Activated gamma-delta T cell treated with Interleukin-2 at 50 U/mL for 16 hours (primary cell): ENCODE measurements at places on chromosomes 2 and 18.

DNA sequence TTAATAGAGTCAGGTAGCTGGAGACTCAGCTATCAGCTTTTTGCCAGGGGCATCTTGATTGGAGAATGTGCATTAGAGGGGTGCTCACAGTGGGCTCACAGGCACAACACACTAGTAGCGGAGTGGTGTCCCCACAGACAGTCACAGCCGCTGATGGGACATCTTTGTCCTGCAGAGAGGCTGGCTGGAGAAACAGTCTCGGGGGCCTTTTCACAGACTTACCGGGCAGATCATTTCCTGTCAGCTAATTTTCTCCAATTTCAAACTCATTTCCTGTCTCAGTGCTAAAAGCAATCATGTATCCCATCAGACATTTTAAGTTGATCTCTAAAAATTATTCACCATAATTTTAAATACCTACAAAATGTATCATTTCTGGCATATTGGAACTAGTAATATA lies 562.6 kb downstream of the DCDC2C start:
- DNase-seq = no peak

GRCh38 chr2:227865291-227865690 lies 6.1 kb upstream of the DAW1 start:
- DNase-seq = no peak

GRCh38 chr2:41329040-41329439 lies 718.8 kb upstream of the PKDCC start:
- no peak for DNase-seq

DNA sequence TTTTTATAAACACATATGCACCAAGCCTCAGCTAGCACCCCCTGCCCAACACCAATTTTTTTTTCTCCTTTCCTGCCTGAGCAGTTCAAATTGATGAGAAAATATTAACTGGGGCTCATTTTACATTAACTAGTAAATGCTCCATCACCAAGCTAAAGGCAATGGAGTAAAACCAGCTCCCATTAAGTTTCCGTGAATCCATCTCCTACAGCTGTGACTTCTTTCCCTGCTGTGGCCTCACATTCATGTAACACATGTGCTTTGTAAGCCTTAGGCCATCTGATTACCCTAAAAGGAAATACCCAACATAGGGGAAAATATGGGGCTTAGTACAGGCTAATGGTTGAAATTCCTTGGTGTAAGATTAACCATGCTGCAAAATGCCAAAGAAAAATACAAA lies 60.8 kb downstream of the DNER start:
- DNase-seq = no peak

DNA sequence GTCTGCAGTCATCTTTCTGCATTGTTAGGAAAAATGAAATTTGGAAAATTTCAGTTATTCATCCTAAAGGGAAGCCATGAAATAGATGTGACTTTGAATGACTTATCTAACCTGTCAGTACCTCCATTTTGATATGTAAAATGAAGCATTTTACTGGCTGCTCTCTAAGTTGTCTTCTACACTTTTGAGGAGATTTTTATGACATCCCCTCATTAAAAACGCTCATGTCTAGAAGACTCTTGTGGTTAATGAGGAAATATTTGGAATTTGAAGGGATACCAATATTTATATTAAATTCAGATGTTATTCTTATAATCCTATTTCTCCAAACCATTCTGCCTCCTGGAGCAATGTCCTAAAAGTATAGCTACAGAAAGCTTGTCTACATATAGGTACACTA lies 73.8 kb upstream of the THUMPD2 start:
- no peak for DNase-seq

GRCh38 chr2:58484629-58485028 lies 243.5 kb upstream of the FANCL start:
- DNase-seq = no peak

DNA sequence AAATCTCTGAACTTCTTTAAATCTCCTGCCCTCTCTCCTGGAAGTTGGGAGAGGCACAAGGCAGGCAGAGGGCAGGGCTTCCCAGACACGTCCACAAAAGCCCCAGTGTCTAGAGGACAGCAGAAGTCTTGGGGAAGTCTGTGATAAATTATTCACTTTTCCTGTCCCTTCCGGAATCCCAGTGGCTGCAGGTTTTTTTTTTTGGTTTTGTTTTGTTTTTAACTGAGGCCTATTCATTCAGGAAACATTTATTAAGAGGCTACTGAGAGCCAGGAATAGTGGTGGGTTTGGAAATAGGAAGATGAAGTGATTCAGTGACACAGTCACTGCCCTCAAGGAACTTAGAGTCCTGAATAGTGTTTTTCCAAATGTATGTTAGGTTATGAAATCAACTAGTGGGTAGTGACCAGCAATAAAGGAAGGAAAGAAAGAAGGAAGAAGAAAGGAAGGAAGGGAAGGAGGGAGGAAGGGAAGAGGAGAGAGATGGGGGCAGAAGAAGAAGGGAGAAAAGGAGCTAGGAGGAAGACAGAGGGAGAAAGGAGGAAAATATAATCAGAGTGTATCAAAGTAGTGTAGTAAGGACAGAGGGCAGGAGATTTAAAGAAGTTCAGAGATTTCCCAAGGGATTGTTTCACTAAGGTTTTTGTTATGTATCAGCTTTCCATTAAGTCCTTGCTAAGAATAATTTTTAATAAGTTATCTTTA lies 98.9 kb upstream of the ZFP36L2 start:
- DNase-seq = no peak

DNA sequence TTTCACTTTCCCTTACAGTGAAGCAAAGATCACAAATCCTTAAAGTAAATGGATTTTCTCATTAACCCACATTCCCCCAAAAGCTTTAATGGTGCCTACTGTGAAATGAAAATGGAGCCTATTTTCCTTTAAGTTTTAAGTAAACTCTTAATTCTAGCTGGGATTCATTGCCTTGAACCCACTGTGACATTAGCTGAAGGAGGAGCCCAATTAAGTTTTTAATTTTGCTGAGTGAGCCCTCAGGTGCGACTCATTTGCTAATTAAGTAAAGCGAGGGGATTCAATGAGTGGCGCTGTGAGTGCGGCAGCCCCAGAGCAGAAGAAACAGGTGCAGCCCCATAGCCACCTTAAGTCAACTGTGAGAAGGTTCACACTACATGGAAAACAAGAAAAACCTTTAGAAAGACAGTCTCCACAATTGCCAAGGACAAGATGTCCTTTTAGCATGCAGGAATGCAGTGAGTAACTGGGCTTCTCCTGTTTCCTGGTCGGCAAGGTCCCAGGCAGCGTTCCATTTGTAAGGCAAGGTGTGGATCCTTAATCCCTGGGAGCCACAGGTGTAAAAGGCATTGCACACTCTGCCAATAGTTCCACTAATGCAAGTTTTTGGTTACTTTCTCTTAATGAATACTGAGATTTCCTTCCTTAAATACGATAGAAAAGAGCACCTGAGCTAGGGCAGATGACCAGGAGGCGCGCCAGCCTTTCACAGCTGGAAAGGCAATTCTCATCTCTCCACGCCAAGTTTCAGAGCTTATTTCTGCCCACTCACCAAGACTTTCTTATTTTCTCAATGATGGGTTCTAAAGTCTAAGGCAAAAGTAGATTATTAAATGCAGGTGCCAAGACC lies 87.7 kb downstream of the TMEM18 start:
- no peak for DNase-seq

GRCh38 chr18:23541349-23542093 lies 38.2 kb downstream of the RMC1 start:
- no peak for DNase-seq

DNA sequence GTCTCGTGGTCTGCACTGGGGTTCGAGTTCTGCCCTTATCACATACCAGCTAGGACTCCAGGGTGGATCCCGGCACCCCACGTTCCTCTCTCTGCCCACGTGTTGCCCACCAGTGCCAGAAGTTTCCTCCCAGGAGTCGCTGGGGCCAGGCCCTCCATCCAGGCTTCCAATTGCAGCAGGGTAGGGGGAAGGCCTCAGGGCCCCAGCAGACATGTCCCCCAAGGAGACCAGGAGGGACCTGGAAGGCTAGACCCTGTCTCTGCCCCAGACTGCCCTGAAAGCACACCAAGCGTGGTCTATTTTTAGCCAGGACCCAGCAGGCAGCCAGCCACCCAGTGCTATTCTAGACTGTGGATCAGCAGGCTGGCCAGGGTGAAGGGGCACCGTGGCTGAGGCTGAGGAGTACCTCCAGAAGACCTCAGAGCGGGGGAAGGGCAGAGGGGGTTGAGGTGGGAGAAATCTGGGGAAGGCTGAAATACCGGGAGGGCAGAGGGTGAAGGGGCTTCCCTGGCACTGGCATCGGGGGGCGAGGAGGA lies 18.8 kb upstream of the TNS1 start:
- DNase-seq = no peak

DNA sequence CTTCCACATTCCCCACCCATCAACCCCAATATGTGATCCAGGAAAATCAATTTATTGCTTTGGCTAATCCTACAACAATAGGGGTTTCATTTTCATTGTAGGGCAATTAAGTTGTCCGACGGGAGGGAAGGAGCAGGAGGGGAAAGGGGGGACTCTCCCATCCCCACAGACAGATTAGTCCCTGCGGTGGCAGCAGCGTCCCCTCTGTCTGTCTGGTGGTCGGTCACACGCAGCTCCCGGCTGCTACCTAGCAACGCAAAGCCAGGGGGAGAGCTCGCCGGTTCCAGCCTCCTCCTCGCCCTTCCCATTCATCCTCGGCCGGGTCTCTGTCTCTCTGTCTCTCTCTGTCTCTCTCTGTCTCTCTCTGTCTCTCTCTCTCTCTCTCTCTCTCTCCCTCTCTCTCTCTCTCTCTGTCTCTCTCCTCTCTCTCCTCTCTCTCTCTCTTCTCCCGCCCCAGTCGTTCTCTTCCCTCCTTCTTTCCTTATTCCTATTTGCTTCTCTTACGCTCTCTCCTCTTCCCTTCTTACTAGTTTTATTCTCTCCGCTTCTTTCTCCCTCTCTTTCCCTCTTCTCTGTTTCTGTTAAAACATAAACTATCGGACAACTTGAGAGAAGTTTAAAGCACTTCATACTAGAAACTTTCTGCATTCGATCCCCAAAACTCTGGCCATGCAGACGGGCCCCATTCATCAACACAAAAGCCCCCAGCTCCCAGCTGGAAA lies 1.2 kb downstream of the LRP2 start:
- DNase-seq = no peak

DNA sequence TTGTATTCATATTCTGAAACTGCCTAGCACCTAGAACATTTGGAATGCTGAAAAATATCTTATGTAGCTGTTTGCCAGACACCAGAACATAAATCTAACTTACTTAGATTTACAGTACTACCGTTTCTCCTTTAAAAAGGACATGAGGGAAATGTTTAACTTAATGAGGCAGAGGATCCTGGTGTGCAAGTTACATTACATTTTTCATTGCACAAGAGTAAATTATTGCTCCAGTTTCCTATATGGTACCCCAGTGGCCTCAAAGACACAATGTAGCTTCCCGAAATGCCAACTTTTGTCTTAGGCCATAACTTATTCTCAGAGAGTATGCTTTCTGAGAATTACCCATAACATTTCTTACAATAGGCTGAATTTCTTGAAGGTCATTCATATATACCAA lies 105.5 kb upstream of the DTNA start:
- no peak for DNase-seq

GRCh38 chr18:33664241-33664874 lies 86.3 kb downstream of the ASXL3 start:
- no peak for DNase-seq

DNA sequence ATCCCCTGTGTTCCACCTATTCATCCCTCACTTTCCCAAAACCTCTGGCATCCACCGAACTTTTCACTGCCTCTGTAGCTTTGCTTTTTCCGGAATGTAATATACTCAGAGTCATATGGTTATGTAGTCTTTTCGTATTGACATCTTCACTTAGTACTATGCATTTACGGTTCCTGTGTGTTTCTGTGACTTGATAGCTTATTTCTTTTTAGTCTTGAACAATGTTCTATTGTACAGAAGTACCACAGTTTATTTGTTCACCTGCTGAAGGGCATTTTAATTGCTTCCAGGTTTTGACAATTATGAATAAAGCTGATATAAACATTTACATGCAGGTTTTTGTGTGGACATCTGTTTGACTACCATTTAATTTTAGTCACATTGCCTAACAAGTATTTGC lies 154.7 kb upstream of the DOK6 start:
- DNase-seq = no peak

- DNase-seq = peak; percentile 76
These were observed at the start of gene BMPR2 for GRCh38 chr2:202375609-202376408. BMPR2 (plus strand) TSS chr2:202376327; CDS start chr2:202377475, 1,148 bp downstream.

GRCh38 chr18:55109818-55110414 lies 150.7 kb upstream of the CCDC68 start:
- DNase-seq = no peak

DNA sequence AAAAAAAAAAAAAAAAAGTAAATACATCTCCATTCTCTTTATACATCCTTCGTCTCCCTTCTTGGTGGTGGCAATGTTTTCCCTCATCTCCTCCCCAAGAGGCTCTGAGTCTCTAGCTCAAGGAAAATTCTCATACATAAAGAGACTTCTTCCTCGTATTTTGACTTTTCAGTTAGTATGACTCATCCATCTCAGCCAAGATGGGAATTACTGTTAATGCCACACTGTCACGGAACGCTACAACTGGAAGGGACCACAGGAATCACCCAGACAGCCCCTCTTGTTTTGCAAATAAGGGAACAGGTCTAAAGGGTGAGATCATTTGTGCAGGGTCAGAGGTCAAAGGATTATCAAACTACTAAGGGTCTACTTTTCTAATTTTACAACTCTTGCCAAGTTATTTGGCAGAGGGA lies 19.5 kb downstream of the NFE2L2 start:
- no peak for DNase-seq

DNA sequence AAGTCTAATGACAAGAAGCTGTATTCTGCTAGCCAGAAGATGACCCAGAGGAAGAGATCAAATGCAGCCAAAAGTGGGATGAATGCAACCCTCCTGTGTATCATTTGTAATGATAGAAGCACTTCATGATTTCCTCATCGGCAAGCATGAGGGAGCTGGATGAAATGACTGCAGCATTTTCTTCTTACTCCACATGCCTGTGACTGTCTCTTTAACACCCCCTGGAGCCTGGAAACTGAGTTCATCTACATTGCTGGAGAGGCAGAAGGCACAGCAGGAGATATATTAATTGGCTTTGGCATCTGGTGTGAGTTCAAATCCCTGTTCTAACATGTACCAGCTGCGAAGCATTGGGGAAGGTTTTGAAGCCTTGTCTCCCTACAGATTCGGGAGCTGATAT lies 37.7 kb downstream of the ID2 start:
- DNase-seq = no peak

DNA sequence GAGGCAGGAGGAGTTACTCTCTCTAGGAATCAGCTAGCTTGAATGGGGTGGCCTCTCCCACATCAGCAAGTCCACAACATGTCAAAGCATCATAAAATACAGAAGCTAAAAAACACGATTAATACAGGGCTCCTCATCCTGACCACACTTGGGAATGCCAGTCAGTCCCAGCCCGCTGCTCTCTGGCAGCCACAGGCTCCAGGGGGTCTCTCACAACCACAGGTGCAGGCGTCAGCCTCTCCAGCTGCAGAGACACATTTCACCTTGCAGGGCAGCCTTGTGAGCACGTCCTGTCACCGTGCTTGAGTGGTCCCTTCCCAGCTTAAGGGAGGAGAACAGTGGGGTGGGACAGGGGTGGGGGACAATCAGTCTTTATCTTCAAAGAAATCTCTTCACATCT lies 137.4 kb upstream of the SH3BP4 start:
- no peak for DNase-seq

GRCh38 chr18:51486735-51487366 lies 289.4 kb upstream of the MEX3C start:
- DNase-seq = no peak
